Activated CD4-positive, alpha-beta T cell treated with anti-CD3 and anti-CD28 coated beads, Interleukin-2, amount 50 U/mL, for 1 hour (primary cell): ENCODE measurements at places on chromosomes 11 and 22.

- DNase-seq: no peak
Measured at GRCh38 chr11:11449327-11449726, 96.3 kb upstream of the CSNK2A3 start.

DNA sequence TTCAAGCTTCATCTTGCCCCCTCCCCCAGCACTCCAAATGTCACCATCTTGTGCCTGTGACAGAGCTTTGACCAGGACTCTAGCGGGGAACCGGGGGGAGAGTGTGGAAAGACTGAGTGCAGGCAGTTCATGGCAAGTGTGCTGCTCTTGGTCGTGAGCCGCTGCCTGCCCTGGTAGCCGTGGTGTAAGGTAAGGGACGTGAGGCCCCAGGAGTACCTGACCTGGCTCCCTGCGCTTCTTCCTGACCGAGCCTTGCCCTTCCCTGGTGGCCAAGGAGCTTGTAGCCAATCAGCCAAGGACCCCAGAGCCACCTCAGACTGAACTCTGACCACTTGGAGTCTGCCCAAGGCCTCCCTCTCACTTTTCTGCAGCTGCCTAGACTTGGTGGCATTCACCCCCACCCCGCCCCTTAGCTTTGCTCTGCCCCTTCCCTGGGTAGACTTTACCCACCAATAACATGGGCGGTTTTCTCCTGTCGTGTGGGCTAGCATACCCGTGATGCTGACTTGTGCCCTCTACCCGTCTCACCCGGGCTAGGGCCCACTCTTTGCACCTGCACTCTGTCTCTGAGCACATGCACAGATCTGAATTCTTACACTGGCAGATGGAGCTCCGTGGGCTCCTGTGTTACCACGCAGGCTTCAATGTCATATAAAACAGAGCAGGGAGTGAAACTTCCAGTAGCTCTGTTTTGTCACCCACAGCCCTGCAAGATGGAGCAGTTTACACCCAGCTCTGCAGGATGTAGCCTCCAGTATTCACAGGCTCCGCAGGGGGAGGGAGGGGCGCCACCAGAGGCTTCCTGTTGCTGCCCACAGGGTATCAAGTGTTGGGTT lies 1.5 kb downstream of the DGKZ start:
- DNase-seq: peak; percentile 41

- no peak for DNase-seq
Measured at GRCh38 chr11:78189174-78189724, 530 bp downstream of the USP35 start.

DNA sequence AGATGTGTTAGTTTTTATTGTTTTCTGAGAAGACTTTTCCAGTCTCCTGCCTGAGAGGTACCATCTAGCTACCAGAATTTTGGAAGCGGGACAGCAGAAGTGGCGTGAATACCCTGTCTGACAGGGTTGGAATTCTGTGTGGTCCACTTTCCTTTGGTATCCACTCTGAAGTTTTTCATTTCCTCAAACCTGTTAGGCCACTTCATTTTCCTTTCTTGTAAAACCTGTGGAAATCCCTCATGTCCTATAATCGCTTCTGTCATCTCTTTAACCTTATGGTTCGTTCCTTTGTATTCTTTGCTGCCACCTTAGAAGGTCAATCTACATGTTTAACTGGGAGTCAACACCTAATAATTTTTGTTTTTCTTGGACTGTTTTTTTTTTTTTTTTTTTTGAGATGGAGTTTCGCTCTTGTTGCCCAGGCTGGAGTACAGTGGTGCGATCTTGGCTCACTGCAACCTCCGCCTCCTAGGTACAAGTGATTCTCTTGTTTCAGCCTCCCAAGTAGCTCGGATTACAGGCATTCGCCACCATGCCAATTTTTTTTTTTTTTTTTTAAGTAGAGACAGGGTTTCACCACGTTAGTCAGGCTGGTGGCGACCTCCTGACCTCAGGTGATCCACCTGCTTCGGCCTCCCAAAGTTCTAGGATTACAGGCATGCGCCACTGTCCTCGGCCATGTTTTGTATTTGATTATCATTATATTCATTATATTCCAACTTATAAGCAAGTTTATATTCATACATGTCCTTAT lies 7.1 kb downstream of the SFI1 start:
- no peak for DNase-seq

- no peak for DNase-seq
Measured at GRCh38 chr11:60927061-60927592, 2.9 kb downstream of the TMEM132A start.

DNA sequence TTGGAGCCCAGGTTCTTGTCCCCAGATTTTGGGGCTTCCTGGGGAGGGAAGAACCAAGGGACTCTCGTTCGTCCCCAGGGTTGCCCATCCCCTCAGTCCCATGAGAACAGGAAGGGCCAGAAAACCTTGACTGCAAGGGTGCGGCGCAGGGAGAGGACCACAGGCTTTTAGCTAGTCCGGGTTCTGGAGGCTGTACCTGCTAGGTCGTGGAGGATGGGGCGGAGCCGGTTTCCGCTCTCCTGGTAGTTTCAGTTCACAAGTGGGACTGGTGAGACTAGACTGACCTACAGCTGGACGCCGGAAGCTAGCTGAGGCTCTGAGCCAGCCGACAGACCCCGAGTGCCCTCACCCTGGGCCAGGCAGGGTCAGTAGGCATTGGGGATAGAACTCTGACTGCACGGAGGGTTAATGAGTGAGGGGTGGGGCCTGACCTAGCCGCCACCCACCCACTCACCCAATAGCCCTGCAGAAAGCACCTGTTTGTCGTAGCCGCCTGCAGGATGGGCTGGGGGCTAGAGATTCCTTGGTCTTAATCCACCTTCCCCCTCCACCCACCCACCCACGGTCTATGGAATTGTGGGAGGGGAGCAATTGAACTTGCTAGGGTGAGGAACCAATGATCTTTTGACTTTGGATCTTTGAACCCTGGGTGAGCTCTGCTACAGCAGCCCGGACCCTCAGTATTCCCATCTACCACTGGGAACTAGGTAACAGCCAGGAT lies 1.5 kb downstream of the MAFF start:
- DNase-seq: no peak

GRCh38 chr11:28773606-28774005 lies 665.4 kb downstream of the METTL15 start:
- no peak for DNase-seq

- DNase-seq: no peak
Measured at GRCh38 chr11:40227730-40228129, 1231.7 kb downstream of the LRRC4C start.

- DNase-seq: no peak
Measured at GRCh38 chr22:29744902-29745301, 21.9 kb downstream of the ZMAT5 start.

DNA sequence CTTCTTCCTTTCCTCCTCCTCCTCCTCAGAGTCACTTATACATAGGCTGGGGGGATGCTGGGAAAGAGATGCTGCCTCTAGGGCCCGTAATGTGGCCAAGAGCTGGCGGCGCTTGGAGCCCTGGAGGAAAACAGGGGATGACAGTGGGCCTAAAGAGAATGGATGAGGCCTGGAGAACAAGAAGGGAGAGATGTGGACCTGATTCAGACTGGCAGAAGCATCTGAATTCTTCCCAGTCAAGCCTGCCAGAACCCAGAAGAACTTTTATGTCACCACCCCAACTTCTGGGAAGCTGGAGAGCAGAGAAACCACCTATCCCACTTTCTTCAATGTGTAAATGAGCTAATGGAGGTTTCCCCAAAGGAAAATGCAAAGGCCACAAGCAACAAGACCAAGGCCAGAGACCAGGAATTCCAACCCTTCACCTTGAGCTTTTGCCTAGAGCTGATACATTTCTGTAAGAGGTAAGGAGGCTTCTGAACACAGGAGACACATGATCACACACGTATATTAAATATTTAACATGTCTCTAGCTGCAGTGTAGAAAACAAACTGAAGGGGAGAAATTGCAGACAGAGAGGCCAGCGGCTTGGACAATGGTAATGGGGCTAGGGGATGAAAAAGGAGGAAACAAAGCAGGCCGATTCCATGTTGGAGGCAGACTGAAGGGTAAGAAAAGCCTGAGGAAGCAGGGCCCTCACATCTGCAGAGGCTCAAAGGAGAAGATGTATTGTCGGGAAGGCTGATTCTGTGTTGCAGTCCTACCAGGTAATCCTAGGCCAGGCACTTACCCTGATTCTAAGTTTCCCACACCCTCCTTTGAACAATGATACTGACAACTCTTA lies 1.1 kb downstream of the RRP8 start:
- no peak for DNase-seq

DNA sequence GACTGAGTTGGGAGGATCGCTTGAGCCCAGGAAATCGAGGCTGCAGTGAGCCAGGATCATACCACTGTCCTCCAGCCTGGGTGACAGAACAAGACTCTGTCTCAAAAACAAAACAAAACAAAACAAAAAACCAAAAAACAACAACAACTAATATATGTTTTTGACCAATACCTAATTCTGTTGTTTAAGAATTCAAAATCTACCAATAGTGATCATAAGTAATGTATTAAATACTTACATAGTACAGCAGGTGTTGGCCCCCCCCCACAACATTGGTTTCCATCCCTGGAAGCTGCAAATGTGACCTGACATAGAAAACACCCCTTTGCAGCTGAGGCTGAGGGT lies 74.7 kb downstream of the KCNQ1 start:
- no peak for DNase-seq

GRCh38 chr11:33700063-33700501 lies 544 bp downstream of the C11orf91 start:
- no peak for DNase-seq

DNA sequence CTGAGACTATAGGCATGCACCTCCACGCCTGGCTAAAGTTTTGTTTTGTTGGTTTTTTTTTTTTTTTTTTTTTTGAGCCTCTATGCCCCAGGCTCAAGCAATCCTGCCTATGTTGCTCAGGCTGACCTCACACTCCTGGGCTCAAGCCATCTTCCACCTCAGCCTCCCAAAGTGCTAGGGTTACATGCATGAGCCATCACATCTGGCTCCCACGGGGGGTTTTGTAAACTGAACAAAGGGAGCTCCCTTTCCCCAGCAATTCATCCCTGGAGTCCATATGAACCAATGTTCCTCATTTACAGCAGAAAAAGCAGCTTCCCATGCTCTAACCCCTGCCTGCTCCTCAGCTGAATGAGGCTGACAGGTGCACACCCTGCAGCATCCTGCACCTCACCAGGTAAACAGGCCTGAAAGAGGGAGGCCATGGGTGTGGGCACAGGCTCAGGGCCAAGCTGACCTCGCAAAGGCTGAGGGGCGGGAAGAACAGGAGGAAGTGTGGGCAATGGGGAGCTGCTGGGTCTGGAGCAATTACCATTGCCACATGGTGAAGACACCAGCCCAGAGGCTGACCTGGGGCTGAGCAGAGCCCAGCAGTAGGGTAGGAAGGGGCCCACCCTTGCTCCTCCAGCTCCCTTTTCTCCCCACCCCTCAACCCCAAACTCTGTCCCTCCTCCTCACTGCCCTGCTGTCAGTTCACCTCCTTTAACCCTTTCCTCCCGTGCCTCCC lies 58.2 kb downstream of the RBX1 start:
- no peak for DNase-seq

DNA sequence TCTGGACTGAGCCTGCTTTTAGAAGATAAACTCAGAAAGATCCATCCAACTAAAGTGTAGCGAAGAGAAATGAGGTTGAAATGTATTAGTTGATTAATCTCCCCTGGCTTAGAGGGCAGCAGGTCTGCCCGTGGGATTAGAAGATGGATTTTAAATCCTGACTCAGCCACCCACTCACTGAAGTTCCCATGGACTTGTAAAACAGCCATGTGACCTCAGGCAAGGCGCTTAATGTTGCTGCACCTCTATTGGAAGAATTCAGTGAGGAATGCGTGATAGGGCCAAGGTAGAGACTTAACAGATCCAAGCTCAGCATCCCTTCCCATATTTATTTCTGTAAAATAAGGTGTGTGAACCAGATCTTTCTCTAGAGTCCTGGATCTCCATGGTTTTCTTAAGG lies 45.1 kb upstream of the ELF5 start:
- DNase-seq: no peak

DNA sequence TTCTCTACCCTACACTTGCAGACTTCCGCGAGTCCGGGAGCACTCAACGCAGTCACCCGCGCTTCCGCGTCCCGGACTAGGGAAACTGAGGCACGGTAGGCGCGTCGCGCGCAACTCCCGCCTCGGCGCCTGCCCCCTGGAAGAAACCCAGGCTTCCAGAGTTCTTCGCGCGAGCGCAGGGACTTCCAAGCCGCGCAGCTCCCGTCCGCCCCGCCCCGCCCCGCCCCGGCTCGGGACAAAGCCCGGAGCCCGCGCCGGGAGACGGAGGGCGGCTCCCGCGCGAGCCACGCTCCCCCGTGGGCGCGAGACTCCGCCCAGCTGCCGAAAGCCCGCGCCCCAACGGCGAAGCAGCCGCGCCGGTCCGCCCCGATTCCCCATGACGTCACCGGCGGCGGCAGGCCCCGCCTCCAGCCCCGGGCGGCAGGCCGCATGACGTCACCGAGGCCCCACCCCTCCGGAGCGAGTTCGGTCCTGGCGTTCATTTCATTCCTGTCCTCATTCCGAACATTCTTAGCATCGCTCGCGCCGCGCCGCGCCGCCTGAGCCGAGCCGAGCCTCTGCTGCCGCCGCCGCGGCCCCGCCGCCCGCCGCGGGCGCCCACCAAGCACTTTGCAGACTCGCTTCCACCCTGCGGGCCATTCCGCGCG lies at the start of gene TEAD1:
Gene TEAD1 (plus strand): TSS at position 498 of the 647 bp plus-strand sequence.
- peak; percentile 86 for DNase-seq

- no peak for DNase-seq
Measured at GRCh38 chr22:46355996-46356471, 20.5 kb downstream of the TRMU start.

DNA sequence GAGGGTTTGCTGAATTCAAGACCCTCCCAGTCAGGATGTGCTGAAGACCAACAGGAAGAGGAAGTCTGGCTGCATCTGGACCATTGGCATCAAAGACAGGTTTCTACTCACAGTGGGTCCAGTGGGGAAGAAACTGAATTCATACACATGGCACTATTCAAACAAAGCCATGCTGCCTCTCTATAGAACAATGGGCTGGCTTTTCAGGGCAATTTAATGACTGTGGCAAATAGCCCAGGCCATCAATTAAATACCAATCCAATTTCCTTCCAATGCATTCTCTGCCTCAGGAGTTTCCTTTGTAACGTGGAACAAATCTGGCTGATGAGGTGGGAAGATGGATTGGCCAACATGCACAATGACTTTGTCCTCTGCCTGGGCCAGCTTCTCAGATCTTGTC lies 98.6 kb downstream of the SEZ6L start:
- no peak for DNase-seq

DNA sequence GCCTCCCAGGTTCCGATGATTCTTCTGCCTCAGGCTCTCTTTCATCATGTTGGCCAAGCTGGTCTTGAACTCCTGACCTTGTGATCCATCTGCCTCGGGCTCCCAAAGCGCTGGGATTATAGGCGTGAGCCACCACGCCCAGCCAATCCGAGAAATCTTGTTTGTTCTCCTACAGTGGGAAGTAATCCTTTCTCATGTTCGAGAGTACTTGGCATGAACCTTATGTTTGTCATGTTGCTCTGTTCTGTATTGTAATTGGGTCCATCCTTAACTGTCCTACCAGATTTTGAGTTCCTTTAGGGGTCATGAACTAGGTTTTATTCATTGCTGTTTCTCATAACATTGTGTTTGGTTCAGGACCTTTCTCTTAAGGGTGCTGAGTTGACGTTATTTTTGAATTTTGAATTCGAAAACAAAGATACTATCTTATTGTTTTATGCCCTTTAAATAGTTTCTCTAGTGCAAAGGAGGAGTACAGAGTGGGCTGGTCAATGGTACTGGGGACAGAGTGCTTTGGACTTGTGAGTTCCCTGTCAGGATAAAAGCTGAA lies 113.4 kb upstream of the RRM1 start:
- DNase-seq: no peak

GRCh38 chr11:62909107-62909894 lies 11.9 kb downstream of the CHRM1 start:
- no peak for DNase-seq
